Central memory CD8-positive, alpha-beta T cell (primary cell): ENCODE measurements at places on chromosomes 5 and 9.

- DNase-seq = no peak
Observed at GRCh38 chr5:184471-184870, 6.8 kb upstream of the LRRC14B start.

GRCh38 chr5:11302663-11303062, 541.6 kb upstream of the DAP start:
- DNase-seq = no peak

DNA sequence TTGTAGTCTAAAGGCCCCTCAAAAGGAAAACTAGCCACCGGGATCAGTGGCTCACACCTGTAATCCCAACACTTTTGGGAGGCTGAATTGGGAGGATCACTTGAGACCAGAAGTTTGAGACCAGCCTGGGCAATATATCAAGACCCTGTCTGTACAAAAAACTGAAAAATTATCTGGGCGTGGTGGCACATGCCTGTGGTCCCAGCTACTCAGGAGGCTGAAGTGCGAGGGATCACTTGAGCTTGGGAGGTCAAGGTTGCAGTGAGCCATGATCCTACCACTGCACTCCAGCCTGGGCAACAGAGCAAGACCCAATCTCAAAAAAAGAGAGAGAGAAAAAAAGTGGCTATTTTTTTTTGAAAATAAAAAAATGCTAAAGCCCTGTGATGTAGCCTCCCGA, 55.2 kb downstream of the FBXW11 start:
- DNase-seq = no peak

DNA sequence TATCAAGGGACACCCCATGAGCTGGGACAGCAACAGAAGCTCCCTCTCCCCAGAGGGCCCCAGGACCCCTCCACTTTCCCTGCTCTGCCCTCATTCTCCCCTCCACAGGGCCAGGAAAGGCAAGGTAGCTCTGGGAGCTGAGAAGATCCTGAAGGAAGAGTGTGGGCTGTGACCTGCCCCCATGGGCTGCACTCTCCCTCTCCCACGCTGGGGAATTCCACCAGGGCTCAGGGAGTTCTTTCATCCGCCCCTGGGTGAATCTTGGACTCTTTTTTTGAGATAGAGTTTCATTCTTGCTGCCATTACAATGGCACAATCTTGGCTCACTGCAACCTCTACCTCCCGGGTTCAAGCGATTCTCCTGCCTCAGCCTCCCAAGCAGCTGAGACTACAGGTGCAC, 73.8 kb downstream of the C9orf50 start:
- no peak for DNase-seq

- no peak for DNase-seq
Observed at GRCh38 chr9:22401671-22402070, 45.0 kb upstream of the DMRTA1 start.

DNA sequence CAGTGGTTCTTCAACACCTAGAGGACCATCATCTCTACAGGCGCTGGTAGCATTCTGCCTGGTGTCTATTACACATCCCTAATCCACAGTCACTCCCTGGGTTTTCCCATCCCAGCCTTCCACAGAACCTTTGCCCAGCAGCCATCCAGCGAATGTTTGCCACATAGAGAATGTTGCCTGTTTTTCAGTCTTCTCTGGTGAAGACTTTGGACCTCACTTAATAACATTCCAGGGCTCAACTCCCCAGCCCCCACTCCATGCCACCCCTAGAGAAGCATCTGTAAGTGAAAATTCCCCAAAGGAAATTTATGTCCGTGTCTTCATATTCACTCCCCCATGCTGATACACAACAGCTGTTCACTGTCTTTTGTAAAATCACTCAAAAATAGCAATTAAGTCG, 249.6 kb downstream of the AOPEP start:
- no peak for DNase-seq

- no peak for DNase-seq
Observed at GRCh38 chr9:96232539-96233241, 69.3 kb downstream of the HSD17B3 start.

DNA sequence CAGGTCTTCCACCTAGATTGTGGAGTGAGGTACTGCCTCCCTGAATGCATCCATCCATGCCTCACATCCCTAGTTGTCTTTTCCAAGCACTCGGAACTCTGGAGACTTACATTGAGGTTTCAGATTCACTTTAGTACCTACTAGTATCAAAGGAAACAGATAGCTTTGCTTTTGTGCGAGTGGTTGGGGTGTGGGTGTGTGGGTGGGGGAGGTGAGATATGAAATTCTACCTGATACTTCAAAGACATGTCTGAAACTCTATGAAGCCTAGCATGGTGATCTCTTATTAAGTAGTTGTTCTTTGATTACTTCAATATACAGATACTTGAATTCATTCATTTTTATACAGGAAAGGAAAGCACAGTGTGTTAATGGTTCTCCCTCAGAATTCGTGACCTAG, 64.4 kb downstream of the MCCC2 start:
- no peak for DNase-seq

GRCh38 chr9:93827545-93828330, 127.4 kb downstream of the BARX1 start:
- DNase-seq = no peak
